ENCODE measurements at places on chromosomes 7 and 10. TPM values are rescaled to one million over a fixed set of nuclear protein-coding genes. Genes with fewer than 3 reads are reported as not detected.

PNLIPRP2 gene
- polyA plus RNA-seq, result not detected

ADARB2 gene
- not detected for polyA plus RNA-seq

EN2 gene
- not detected for polyA plus RNA-seq

GPER1 gene
- 0.66 TPM for polyA plus RNA-seq

SPDYE6 gene
- polyA plus RNA-seq, result 0.36 TPM

HYAL4 gene
- not detected for polyA plus RNA-seq

KLF14 gene
- polyA plus RNA-seq, result 0.11 TPM

TRPV5 gene
- not detected for polyA plus RNA-seq

FFAR4 gene
- polyA plus RNA-seq, result not detected

PODXL gene
- 1.3 TPM for polyA plus RNA-seq

SSC4D gene
- polyA plus RNA-seq, result not detected

ERVW-1 gene
- 0.06 TPM for polyA plus RNA-seq

FBXO24 gene
- polyA plus RNA-seq, result 0.36 TPM

IL6 gene
- polyA plus RNA-seq, result 3.8 TPM

SCART1 gene
- not detected for polyA plus RNA-seq

KRIT1 gene
- 15.6 TPM for polyA plus RNA-seq

PAPOLB gene
- not detected for polyA plus RNA-seq

Data from IgD-negative memory B cell (primary cell).